Brain (organoid and tissue), 16 donors: ENCODE measurements at places on chromosomes 16 and 17.
A peak's percentile ranks its signal among the peaks of the same experiment; 100 is the strongest.

- no peak for DNase-seq
These were observed 10.5 kb downstream of the C17orf75 start for GRCh38 chr17:32331243-32332040.

- no peak for DNase-seq
These were observed 2.2 kb upstream of the ICAM2 start for GRCh38 chr17:64022611-64023063.

DNA sequence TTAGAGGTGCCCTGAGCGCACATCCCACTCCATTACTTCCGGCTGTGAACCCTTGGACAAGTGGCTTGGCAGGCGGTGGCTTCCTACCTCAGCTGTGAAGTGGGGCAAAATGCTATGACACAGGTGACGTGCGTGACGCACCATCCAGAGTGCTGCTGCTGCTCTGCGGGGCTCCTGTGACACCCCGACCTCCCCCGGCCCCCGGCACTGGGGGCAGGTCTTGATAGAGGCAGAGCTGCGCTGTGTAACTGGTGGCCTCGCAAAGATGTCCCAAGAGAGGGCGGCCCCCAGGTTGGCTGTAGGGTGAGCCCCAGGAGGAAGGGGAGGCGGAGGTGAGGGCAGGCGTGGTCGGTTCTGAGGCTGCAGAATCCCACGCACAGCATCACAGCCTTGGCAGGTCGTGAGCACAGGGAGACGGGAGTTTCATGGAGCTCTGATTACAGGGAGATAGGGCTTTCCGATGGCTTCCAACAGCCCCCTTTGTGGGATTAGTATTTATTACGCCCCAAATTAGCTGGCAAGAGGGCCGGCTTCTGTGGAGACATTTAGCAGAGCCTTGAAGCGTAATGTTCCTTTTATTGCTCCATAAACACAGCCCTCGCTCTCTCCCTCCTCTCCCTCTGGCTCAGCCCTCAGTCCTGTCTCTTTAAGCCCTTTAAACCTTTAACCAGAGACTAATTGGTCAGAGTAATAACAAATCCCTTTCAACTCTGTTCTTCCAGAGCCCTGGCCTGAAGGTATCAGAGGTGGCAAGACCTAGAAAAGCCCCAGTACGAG, 328.1 kb downstream of the C16orf95 start:
- no peak for DNase-seq

- no peak for DNase-seq
These were observed 7.9 kb downstream of the MSI2 start for GRCh38 chr17:57264250-57264649.

- peak; percentile 42 for DNase-seq
These were observed 21.5 kb downstream of the MYO18A start for GRCh38 chr17:29158488-29159275.

DNA sequence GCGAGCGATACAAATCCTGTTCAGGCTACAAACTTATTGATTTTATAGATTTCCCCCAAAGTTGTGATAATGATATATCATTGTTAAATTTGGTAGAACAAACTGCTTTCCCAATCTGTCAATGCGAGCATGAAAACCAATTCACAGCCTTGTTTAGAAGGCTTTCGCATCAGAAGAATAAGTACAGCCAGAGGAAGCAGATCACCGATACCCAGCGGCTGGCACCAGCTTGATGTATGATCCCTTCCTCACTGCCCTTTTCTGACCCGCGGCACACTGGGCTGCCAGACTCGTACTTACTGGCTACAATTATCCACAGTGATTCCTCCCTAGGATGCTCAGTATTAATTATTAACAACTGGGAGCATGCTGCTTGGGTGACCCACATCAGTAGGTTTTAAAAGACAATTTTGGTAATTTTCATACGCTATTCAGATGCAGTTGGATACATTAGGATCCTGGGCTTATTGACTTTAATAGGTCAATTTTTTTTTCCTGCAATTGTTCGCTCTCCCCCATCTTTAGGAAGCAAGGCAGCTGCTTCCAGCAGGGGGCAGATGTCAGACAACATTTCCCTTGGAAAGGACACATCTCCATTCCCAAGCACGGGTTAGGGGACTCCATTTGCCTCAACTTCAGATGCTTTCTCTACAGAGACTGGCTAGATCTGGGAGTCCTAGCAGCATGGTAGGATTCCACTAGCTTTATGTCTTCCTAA, 582.7 kb upstream of the PSMD7 start:
- peak; percentile 83 for DNase-seq

GRCh38 chr16:87107201-87107600, 210.0 kb downstream of the C16orf95 start:
- no peak for DNase-seq

DNA sequence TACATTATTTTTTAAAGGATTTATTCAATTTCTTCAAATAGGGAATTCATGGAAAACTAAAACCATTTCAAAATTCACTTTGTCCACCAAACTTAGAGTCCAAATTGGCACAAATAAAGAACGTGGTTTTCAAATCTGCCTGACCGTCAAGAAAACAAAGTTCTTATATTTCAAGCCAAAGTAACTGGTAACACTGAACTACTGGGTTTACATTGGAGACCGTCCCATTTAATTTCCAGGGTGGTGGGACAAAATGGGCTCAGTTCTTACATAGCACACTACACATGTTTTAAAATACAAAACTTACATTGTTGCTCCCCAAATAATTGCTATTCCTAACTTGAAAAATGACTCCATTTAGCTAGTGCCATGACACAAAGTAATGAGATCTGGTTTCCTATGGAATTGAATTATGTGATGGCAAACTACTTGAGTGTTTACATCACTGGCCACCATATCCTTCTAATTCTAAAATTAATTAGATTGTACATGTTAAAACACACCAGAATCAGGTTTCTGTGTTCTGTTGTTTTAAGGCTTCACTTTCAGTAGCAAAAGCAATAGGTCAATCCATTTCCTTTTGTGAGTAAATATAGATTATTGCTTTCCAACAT, 6.5 kb downstream of the PSME3IP1 start:
- DNase-seq = no peak

- DNase-seq = no peak
These were observed 32.3 kb downstream of the CPPED1 start for GRCh38 chr16:12771341-12771798.

- peak; percentile 46 for DNase-seq
These were observed 5.7 kb downstream of the GGA2 start for GRCh38 chr16:23504453-23505179.

- DNase-seq = no peak
These were observed 2.7 kb upstream of the ZNF594 start for GRCh38 chr17:5194346-5194745.

- DNase-seq = no peak
These were observed 580.2 kb downstream of the CDH11 start for GRCh38 chr16:64541621-64542020.

DNA sequence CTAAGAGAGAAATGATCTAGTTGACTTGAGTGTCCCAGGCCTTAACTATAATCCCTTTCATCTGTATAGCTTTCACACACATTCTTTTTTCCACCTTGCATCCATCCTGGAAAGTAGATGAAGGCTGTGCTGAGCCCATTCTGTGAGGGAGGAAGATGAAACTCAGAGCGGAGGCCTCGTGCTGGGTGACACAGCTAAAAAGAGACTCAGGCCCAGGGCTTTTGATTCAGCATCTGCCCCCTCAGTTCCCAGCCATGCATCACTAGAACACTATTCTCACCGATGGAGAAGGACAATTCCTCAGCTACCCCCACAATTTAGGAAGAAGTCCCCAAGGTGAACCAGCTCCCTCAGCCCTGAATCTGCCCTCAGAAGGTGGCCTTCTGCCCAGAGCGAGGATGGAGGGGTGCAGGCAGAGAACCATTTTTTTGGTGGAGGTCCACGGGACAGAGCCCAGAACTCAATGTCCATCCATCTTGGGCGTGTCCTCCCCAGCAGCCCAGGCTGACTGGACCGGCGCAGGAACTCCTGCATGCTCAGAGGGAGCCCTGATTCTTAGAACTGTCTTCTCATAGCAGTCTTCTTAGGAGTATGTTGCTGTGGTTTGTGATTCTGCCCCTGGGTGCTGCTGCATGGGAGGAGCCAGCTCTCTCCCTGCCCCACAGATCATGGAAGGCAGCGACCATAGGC, 5.8 kb upstream of the MYCBPAP start:
- DNase-seq = no peak

- no peak for DNase-seq
These were observed 191.4 kb downstream of the ZNF423 start for GRCh38 chr16:49664221-49665215.

DNA sequence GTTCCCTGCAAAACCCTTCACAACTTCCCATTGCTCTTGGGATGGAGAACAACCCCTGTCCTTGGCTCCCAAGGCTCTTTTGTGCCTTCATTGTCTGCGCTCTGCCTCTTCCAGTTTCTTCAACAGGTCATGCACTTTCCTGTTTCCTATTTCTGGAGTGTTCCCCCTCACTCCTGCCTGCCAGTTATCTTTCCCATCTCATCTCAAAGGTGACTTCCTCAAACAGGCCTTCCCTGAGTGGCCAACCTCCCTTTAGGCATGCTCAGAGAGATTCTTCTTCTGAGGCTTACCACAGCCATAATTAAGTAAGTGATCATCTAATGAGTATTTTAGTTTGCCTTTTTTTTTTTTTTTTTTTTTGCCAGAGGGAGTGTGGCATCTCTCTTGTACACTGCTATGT, 2.9 kb upstream of the CYLD start:
- DNase-seq = no peak

DNA sequence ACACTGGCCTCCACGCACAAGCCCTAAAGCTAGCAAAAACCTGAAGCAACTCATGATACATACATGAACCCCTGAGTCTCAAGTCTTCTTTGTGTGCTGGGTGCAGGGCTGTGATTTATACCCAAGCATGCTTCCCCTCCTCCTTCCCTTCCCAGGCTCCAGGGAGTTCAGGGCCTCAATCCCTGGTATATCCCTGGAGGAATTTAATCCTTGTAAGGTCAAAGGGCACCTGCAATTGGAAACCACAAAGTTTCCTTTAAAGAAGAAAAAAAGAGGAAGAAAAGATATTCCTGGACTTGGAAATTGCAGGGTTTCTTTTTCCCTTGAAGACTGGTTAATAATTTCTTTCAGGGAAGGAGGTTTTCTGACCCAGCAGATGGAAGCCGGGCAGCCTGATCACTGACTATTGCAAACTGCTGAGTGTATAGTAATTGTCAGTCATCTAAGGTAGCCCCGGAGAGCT, 182.3 kb downstream of the AATF start:
- no peak for DNase-seq

GRCh38 chr17:49393491-49394255, 21.0 kb downstream of the PHB1 start:
- no peak for DNase-seq

- DNase-seq = peak; percentile 38
These were observed 77.0 kb upstream of the CA10 start for GRCh38 chr17:52235516-52235915.

GRCh38 chr17:76088868-76089576, 10.0 kb downstream of the ZACN start:
- no peak for DNase-seq

DNA sequence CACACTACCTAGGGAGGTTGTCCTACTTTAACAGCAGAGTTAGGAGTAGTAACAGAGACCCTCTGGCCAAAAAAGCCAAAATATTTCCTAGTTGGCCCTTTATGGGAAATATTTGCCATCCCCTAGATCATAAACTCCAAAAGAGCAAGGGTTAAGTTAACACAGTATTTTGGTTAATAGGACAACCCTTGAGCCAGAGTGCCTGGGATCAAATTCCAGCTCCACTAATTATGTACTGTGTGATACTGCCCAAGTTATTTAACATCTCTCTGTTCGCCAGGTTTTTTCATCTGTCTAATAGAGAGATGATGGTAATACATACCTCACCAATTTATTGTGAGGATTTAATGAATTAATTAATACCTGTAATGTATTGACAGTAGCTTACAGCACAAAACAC, 767.4 kb downstream of the KCNJ2 start:
- DNase-seq = no peak

DNA sequence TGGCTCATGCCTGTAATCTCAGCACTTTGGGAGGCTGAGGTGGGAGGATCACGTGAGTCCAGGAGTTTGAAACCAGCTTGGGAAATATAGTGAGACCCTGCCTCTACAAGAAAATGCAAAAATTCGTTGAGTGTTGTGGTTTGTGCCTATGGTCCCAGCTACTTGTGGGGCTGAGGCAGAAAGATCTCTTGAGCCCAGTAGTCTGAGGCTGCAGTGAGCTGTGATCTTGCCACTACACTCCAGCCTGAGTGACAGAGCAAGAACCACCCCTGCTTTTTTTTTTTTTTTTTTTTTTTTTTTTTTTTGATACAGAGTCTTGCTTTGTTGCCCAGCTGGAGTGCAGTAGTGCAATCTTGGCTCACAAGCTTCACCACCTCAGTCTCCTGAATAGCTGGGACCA, 34.0 kb downstream of the ITGB3 start:
- no peak for DNase-seq

GRCh38 chr17:49258394-49258793, 27.8 kb upstream of the PHOSPHO1 start:
- DNase-seq = no peak
